Type B pancreatic cell (in vitro differentiated cells): ENCODE measurements at places on chromosomes 11 and 22. TPM values are rescaled to one million over a fixed set of nuclear protein-coding genes. Genes with fewer than 3 reads are reported as not detected.

- no peak for DNase-seq
Observed at GRCh38 chr11:86050196-86050709, 18.6 kb downstream of the PICALM start.

DNA sequence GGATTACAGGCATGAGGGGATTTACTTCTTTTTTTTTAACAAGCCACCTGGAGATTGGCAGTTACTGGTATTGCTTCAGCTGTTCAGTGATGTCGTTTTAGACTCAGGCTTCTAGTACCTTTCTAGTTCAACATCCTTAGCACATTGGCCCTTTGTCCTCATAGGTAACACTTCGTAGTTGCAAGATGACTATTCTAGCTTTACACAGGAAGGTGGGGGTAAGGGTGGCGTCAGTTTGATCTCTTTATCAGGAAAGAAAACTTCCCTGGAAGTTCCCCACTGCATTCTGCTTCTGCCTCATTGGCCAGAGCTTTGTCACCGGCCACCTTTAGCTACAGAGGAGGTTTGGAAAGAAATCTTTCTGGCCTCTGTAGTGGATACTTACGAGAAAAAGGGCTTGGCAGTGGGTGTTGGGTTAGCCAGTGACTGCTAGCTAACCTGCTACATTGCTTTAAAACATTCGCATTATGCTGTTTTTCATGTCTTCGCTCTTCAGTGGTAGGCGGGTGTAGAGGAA is 40.7 kb downstream of the SFI1 start:
- no peak for DNase-seq

DNA sequence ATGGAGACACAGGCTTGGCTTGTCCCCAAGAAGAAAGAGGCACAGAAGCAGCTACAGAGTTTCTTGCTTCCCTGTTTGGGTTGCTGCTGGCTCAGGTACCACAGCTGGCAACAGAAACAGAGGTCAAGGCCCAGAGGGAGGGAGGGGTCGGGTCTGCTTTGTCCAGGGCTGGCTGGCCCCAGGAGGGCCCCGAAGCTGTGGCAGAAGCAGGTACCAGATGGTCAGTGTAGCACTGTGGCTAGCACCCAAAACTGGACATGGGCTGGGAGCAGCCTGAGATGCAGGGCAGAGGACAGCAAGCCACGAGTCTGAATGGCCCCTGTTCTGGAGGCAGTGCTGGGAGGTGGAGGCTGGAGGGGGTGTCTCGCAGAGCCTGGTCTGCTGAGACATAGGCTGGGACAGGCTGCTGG is 52.3 kb upstream of the CCDC188 start:
- no peak for DNase-seq

- DNase-seq, result no peak
Observed at GRCh38 chr11:3969613-3970012, 114.1 kb downstream of the STIM1 start.

DNA sequence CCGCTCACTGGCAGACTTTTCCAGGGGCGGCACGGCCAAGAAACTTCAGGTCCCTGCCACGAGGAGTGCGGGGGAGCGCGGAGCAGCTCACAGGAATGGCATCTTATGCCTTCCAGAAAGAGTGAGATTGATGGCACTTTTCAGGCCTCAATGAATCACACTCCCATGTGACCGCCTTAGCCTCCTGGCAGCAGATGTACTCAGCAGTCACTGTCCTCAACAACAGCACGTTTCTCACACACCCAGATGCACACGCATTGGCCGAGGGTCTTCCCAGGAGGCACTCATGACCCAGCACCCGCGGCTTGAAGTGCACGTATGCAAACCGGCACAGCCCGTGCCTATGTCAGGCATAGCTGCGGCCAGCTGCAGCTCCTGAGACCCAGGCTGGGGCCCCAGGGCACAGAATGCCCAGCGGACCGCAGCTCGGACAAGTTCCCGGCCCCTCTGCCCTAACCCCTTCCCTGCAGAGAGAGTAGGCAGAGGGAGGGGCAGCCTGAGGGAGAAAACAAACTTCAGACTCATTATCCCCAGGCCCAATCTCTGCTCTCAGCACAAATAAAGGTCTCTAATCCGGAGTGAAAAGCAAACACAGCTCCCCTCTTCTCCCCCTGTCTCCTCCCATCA is 48.3 kb downstream of the RPUSD4 start:
- no peak for DNase-seq

DNA sequence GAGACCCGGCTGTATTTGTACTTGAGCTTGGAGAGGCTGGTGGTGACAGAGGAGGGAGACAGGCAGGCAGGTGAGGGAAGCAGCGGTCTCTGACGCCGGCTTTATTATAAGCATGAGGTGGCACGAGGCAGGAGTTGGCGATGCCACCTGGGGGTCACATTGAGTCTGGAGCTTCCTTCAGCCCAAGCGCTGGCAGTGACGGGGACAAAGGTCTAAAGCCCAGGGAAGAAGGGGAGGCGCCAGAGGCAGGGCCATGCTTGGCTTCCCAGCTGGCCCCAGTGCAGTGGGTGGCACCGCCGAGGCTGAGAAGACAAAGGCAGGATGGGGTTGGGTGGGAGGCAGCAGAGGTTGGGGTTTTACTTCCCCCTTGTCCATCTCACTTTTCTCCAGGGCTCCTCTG is 4.5 kb downstream of the FXYD2 start:
- DNase-seq, result no peak

GRCh38 chr11:73883856-73884255 is 7.1 kb downstream of the PAAF1 start:
- DNase-seq, result no peak

DNA sequence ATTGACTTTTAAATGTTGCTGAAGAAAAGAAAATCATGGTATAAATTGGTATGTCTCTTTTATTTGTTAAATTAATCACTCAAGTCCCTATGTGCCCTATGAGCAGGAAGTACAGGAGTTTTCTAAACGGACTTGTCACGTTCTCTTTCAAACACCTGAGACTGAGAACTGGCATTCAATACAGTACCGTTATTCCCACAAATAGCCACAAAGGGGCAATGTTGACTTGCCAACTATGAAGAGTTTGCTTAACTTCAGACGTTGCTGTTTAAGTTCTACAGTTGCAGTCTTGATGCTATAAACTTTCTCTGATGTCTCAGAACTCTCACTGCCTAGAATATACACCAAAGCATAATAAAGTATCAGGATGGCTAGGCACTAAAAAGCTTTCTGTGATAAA is 7.6 kb downstream of the OR56A1 start:
- DNase-seq, result no peak

DNA sequence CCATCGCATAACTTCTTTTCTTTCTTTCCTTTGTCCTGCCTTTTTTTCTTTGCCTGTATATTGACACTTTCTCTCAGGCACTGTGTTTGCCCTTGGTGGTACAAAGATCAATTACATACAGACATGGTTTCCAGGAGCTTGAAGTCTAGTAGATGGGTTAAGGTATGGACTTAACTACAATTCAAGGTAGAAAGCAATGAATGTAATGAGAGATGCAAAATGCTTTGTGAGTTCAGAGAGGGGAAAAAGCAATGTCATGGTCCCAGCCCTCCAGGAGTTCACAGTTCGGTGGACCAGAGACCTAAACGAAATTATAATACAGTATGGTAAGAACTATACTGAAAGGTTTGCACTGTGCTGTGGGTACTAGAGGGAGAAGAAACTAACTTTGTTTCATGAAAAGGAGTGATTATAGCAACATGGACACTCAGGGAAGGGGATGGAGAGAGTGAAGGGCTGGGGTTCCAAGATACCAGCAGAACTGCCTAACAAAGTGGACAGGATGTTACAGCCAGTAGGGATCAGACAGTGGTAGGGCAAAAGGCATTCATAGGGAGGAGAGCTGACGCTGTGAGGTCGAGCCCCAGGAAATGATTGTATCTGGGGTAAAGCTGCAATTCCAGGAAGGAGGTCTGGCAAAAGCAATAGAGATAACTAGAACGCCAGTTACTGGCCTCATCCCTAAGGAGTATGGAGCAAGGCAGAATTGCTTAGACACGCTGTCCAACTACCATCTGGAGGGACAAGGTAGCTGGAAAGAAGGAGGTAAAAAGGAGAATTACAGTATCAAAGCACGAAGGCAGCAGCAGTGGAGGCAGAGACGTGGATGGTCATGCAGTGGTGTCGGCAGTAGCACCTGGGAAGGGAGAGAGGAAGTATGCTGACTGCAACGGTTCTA is 158.3 kb upstream of the MTMR2 start:
- DNase-seq, result no peak

DNA sequence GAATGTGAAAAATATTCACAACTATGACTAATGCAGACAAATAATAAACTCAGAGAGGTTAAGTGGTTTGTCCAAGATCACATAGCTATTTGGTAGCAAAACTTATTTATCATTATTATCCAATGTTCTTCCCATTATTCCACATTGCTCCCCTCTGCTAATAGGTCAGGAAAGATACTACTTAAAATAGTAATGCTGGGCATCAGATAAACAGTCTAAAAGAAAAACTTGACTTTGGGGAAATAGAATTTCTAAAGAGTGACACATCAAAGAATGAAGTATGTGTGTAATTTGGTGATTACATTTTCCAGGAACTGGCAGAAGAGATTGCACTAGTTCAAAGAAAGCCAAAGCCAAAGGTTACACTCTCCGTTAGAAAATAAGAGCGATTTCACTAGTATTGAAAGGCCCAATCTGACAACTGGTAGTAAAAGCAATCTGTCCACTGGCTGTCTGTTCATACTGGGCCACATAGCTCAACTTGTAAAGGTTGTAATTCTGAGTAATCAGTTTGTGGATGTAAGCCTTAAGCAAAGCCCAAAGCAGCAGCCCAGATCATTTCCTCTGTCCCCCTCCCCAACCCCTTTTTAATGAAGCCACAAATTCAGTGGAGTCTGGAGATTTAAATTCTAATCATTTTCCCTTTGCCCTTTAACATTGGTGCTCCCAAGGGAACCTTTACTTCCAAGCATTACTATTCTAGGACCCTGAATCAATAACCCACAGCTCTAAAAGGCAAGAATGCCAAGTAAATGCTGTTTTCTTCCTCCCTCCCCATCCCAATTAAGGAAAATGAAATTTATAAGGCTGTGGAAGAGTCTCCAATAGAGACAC is 283.5 kb downstream of the TTC28 start:
- DNase-seq, result no peak

GRCh38 chr11:33478111-33478573 is 221.0 kb downstream of the HIPK3 start:
- no peak for DNase-seq

GRCh38 chr11:76747915-76748860 is 35.0 kb upstream of the TSKU start:
- no peak for DNase-seq

DNA sequence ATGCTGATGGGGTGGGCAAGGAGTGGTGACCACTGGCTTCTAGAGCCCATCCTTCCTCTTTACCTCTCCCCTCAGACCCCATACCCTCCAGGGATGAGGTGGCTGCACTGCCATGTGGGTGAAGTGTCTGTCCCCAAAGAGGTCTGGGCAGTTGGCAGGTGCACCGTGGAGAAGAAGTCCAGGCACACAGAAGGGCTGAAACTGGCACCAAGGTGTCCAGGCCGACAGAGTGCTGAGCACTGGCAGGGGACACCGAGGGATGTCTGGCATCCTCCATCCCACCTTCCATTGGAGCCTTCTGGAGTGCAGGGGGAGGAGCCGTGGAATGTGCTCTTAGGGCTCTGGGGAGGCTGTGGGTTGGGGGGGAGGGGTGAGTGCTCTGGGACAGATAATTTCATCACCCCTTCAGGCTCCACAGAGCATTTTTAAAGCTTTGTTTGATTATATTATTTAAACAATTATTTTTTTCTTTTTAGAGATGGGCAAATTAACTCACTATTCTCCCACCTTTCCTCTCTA is 37.9 kb downstream of the PKNOX2 start:
- no peak for DNase-seq

DNA sequence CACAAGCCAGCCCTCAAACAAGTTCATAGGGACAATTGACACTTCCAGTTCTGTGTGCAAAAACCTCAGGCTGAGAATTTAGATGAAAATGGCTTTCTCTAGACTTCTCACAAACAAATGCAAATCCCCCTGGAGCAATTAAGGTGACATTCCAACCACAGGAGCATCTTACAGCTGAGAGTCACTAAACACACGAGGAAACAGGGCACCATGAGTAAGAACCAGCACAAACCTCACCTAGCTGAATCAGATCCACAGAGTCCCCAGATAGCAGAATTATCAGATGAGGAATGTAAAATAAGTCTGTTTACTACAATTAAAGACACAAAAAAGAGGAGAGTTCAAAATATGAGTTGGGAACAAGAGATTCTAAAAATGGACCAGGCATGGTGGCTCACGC is 51.5 kb downstream of the RTL6 start:
- DNase-seq, result no peak

GRCh38 chr11:28849053-28849452 is 740.9 kb downstream of the METTL15 start:
- DNase-seq, result no peak

DNA sequence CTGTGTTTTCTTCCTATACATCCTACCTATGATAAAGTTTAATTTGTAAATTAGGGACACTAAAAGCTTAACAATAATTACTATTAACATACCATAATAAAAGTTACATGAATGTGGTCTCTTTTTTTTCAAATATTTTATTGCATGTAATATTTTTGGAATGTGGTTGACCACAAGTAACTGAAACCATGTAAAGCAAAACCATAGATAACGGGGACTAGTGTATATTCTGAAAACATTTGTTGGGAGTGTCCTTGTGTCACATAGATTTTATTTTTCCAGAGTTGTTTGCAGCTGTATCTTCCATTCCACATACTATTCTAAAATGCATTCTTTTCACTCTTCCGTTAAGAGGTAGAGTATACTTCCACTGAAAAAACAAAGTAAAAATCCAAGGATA is 200.4 kb downstream of the KIF18A start:
- no peak for DNase-seq

DNA sequence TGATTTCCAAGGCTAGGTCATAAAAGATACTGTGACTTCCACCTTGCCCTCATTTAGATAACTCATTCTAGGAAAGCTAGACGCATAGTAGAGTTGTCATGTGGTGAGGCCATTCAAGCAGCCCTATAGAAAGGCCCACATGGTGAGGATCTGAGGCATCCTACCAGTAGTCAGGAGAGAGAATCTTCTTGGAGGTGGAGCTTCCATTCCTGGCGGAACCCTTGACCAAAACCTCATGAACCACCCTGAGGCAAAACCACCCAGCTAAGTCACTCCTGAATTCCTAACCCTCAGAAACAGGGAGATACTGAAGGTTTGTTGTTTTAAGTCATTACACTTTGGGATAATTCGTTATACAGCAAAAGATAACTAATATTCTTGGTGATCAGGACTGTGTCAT is 2.9 kb upstream of the HDHD5 start:
- DNase-seq, result no peak

The MMP13 gene
- not detected in 2 replicates for total RNA-seq

The PARVA gene
- 32.3 and 49.4 TPM in 2 replicates for total RNA-seq

The XKR3 gene
- total RNA-seq, result not detected in 2 replicates

The RIMBP3B gene
- total RNA-seq, result 0.29 TPM in 1 of 2 replicates, not detected in the other

The MAPK12 gene
- total RNA-seq, result 11.4 and 31.3 TPM in 2 replicates

The HOATZ gene
- 0.75 TPM in 1 of 2 replicates, not detected in the other for total RNA-seq

The CDON gene
- total RNA-seq, result 23.5 and 157 TPM in 2 replicates

The TLCD5 gene
- 3.3 and 11.6 TPM in 2 replicates for total RNA-seq

The POU2AF1 gene
- 0.24 and 0.26 TPM in 2 replicates for total RNA-seq
